Right atrium auricular region (tissue), 2 donors: ENCODE measurements at places on chromosomes 11 and 22. TPM values are rescaled to one million over a fixed set of nuclear protein-coding genes. Genes with fewer than 3 reads are reported as not detected.

Gene ANKRD49
- 4.3 TPM for total RNA-seq

Gene MOV10L1
- 0.43 TPM for total RNA-seq

DNA sequence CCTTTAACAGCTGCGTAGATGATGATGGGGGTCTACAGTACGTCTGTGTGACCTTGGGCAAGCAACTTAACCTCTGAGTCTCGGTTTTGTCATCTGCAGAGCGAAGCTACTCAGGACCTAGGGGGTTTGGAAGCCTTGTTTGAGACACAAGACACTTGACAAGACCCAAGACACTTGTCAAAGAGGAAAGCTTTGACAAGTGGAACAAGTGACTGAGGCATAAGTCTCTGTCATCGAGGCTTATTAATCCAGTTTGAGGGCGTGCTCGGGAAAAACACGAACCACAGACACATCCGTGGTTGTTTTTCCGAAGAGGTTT, 732 bp upstream of the PC start:
- no peak for DNase-seq

DNA sequence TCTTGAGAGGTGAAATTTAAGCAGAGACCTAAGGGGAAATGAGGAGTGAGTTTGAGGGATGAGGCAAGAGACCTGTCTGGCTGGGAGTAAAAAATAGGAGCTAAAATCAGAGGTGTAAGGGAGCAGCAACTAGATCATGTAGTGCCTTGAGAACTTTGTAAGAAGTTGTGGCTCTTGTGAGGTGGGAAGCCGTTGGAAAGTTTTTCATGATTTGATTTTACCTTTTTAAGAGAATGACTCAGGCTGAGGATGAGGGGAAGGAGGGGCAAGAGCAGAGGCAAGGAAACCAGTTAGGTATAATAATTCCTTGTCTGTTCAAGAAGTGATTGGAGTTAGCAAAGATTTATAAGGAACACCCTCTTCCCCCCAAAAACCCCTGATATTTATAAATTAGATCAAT, 25.8 kb downstream of the QSER1 start:
- DNase-seq = no peak

DNA sequence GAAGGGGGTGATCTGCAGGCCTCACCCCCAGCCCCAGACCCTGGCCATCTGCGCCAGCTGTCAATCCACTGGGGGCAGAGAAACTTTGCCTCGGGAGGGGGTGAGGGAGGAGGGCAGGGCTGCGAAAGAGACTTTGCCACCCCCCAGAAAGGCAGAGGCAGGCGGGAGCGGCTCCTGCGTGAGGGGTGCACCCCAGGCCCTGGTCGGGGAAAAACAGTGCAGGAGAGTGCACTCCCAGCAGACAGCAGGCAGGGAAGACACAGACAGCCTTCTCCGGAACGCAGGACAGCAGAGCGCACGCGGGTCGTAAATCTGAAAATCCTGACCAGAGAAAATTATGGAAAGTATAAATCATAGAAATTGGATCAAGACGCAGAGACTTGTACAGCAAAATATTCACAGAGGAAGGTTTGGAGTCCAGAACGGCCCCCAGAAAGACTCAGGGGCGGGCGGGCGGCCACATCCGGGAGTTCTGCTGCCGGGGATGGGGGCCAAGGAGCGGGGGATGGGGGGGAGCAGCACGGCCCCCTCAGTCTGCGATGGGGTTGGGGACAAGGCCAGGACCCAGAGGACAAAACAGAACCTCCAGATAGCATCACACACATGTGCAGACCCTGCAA, 8.0 kb upstream of the MRPL23 start:
- DNase-seq = no peak

- DNase-seq = peak; percentile 53
Measured at GRCh38 chr11:6608726-6609501, 3.1 kb downstream of the TAF10 start.
